CD14-positive monocyte (primary cell): ENCODE measurements at places on chromosomes 1 and 21.

GRCh38 chr1:74812180-74812541, 79.2 kb downstream of the TYW3 start:
- DNase-seq, result no peak

GRCh38 chr1:29756498-29756897, 520.2 kb downstream of the PTPRU start:
- DNase-seq, result no peak

- DNase-seq, result no peak
Observed at GRCh38 chr1:54645806-54646676, 4.5 kb downstream of the MROH7 start.

DNA sequence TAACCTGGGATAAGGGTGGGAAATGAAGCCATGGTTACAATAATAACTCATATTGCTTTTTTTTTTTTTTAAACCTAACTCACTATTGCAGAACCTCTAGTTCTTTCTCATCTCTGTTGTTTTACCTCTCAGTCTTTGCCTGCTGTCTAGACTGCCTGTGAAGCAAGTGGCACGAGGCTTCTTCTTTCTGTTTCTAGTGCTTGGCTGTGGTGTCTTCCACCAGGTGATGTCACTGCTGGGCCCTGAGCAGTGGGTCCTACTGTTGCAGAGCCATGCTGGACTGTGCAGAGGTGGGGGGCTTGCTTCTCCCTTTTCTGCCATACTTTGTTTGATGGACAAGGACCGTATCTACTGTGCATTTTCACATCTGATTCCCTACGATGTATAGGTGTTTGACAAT, 51.7 kb downstream of the ZNF326 start:
- no peak for DNase-seq

GRCh38 chr1:109434484-109434883, 8.2 kb upstream of the PSMA5 start:
- DNase-seq, result no peak

DNA sequence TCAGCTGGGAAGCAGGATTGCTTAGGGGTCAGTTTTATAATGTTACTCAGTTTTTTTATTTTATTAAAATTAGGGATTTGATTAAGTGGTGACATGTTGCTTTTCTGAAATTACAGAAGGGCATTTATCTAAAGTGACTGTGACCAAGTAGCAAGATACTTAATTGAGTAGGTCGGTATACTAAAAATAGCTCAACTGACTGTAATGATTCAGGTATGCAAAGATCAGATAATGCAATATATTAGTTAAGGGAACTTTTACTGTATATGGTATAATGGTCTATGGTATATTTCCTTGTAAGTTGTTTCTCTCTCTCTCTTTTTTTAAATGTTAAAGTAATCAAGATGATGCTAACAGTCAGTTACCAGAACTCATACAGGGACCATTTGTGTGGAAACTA, 26.2 kb downstream of the RLF start:
- DNase-seq, result no peak

GRCh38 chr1:2982615-2983318, 38.5 kb upstream of the ACTRT2 start:
- no peak for DNase-seq

DNA sequence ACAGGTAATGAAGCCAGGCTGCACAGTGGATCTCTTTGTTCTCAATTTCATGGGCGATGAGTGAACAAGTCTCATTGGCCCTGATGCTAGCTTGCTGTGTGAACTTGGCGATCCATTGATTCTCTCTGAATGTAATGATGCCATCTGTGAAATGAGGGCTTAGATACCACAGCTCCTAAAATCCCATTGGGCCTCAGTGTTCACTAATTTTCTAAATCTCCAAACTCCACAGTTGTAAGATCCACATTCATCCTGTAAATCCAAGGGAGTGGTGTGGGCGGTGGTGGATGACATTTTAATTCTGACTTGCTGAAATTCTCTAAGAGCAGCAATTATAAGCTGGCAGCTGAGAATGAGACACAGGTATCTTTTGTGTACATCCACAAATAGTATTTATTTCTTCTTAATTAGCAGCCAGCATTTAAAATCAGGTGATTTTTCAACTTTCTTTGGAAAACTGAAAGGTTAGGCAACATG, 9.6 kb upstream of the ACTL8 start:
- DNase-seq, result no peak
